ENCODE measurements at places on chromosomes 6 and 20. TPM values are rescaled to one million over a fixed set of nuclear protein-coding genes. Genes with fewer than 3 reads are reported as not detected.
A peak's percentile ranks its signal among the peaks of the same experiment; 100 is the strongest.

GRCh38 chr6:39428152-39428551 lies 105.7 kb upstream of the KCNK16 start:
- DNase-seq = no peak
- no peak overlapping the region for H3K27ac ChIP-seq
- no peak overlapping the region for H3K4me3 ChIP-seq
- peaks cover 29% of the 10 kb centered on the region for H3K4me1 ChIP-seq
- no peaks in the 10 kb centered on the region for H3K27me3 ChIP-seq
- H3K36me3 ChIP-seq = no peaks in the 10 kb centered on the region

- no peak overlapping the region for H3K27ac ChIP-seq
- H3K27me3 ChIP-seq = no peaks in the 10 kb centered on the region
- no peaks in the 10 kb centered on the region for H3K4me1 ChIP-seq
- H3K36me3 ChIP-seq = peaks cover 4% of the 10 kb centered on the region
- no peak for DNase-seq
Observed at GRCh38 chr6:20830576-20830975, 296.3 kb downstream of the CDKAL1 start.

- DNase-seq = peak; percentile 72
- H3K4me3 ChIP-seq = peak within 1 kb of the TSS; percentile 88
- H3K27me3 ChIP-seq = peaks cover 6% of the 10 kb centered on the region
- peak within 1 kb of the TSS; percentile 59 for H3K27ac ChIP-seq
Observed at GRCh38 chr6:24357336-24358218, at the start of gene DCDC2. TSS of gene DCDC2 (minus strand) at chr6:24358059. CDS start at chr6:24357750, 309 bp downstream.

The ELOVL4 gene
- total RNA-seq = 9.1 TPM
